Fibroblast of gingiva (primary cell): ENCODE measurements at places on chromosomes 16 and 17.

DNA sequence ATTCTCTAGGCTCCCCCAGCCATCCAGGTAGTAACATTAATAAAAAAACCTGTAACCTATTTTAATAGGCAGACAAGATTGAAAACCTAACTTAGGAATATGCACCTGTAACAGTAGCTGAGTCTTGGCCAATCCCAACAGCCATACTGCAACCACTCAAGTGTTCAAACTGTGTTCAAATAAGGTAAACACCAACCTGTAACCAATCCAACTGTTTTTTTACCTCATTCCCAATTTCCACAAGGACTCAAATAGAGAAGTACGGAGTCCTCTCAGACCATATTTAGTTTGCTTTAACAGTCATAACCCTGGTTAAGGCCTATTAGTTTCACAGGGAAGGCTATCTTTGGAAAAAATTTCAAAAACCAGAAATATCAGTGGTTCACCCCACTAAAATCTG, 40.4 kb upstream of the NOS2 start:
- DNase-seq, result no peak

DNA sequence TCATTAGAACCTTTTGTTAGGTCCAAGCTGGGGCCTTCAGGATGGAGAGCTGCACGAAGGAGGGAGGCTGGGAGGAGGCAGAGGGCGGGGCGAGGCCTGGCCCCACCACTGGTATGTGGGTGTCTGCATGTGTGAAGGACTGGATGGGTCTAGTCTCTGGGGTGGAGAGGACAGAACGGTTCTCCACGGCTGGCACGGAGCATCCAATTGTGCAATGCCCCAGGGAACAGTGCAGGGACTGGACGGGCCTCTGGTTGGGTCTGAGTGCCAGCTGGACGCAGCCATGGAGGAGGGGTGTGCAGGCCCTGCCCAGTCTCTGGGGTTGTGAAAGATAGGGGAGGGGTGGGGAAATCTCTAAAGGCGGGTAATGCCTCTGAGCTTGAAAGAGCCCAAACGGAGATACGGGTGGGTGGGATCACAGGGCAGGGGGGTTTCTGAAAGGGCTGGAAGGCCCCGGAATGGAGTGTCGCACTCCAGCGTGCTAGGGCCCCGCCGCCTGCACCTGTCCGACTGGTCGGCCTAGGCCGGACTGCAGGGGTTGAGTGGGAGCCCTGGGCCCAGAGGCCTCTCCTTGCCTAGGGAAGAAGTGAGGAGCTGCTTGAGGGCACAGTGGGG, 1.6 kb downstream of the PPL start:
- DNase-seq, result peak; percentile 99

- DNase-seq, result no peak
These were observed 17.8 kb upstream of the KIF19 start for GRCh38 chr17:74307984-74308773.

- DNase-seq, result peak; percentile 59
These were observed at the start of gene ACSF3 for GRCh38 chr16:89093602-89094251. Gene ACSF3 (plus strand): TSS chr16:89093852. CDS start chr16:89100682, 6,830 bp downstream.

DNA sequence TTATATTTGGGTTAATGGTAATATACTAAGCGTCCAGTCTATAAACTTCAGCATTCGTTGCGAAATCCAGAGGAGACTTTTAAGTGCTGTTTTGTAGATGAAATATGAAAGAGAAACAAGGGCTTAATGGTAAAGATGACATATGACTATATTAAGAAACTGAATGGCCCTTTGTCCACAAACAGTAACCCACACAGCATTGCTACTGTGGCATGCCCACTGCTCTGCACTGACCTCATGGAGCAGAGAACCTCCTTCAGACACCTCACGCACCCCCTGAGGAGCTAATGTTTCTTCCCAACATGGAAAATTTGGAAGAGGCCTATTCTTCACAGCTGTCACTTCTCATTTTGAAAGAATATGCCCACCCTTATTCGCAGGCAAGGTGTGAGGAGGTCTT, 26.7 kb downstream of the ASPA start:
- no peak for DNase-seq

- peak; percentile 48 for DNase-seq
These were observed 62.8 kb upstream of the ADCY9 start for GRCh38 chr16:4179020-4179419.

DNA sequence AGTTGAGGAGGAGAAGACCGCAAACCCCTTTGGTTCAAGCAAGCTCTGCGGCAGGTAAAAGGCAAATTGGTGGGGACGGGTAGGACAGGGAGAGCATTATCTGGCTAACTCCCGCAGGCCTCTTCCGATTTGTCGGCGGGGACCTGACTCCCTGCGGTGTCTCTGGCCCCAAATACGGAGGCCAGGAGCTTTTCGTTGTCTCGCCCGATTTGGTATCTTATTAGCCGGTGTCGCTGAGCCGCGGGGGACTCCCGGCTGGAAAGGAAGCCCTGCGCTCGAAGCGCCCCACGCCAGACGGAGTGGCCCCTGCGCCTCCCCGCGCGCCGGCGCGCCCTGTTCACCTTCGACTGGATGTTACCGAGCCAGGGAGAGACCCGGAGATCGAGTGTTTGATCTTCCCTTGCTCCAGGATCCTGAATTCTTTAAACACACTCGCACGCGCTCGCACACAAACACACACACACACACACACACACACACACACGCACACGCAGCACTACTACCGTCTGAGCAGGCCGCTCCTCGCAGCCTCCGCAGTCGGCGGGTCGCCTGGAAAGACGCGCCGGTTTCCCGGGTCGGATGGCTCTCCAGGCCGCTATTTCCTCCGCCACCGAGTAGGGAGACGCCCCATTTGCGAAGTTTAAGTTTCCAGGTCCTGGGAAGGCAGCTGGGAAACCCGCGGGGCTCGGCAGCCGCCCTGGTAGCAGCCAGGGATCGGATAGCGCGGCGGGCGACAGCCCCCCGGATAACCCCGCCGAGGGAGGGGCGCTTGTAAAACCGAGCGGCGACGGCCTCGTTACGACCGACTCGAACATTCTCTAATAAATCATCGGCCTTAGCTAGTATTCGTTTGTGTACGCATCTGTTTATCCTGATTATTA, 3.3 kb downstream of the PRAC1 start:
- no peak for DNase-seq

DNA sequence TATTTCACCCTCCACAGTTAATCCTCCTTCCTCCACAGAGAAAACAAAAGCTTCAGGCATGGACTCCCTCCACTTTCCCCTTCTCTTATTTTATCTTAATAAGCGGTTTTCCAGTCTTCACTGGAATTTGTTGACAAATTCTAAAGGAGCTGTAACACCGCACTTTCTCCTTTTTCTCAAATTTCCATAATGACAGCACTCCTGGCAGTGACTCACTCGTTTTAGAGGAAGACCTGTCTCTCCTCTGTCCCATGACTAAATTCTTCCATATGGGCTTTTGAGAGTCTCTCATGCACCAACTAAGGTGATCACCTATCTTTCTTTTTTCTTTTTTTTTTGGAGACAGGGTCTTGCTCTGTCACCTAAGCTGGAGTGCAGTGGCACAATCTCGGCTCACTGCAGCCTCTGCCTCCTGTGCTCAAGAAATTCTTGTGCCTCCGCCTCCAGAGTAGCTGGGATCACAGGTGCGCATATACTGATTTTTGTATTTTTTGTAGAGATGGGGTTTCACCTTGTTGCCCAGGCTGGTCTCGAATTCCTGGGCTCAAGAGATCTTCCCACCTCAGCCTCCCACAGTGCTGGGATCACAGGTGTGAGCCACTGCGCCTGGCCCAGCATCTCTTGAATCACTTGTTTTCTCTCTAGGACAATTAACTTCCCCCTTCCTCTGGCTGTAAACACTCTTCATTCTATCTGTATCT, 7.7 kb downstream of the ITGAM start:
- no peak for DNase-seq
